ENCODE measurements at places on chromosomes 1 and 21. TPM values are rescaled to one million over a fixed set of nuclear protein-coding genes. Genes with fewer than 3 reads are reported as not detected.

Gene CD1D
- 5.3 TPM for total RNA-seq

DNA sequence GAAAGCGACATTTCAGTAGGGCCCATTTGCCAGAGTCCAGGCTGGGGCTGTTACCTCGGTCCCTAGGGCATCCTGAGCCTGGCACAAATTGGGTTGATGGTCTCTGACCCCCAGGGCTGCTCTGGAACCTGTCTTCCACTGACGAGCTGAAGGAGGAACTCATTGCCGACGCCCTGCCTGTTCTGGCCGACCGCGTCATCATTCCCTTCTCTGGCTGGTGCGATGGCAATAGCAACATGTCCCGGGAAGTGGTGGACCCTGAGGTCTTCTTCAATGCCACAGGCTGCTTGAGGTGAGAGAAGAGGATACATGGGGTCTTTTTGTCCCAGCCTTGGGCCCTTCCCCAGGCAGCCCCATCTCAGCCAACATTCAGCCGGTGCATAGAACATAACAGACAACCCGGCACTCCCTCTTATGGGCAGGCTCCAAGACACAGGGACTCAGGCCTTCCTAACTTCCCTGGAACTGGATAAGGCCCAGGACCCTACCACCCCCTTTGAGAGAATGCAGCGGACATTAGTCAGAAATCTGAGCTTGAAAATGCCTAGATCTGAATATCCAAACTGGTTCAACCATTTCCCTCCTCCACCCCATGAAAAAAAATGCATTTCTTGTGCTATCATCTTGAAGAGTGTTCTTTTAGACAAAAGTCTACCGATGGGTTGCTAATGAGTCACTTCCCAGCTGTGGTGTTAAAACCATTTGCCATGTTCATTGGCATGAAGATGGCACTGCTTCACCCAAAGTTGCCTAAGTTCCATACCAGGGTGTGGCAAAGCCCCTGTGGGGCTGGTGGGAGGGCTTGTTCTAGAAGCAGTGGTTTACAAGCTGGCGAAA lies 35.4 kb downstream of the PKP1 start:
- peak; percentile 49 for DNase-seq

- no peak for DNase-seq
These were observed 331.8 kb downstream of the NEGR1 start for GRCh38 chr1:71950579-71950978.

Gene LPGAT1
- 34.5 TPM for total RNA-seq

DNA sequence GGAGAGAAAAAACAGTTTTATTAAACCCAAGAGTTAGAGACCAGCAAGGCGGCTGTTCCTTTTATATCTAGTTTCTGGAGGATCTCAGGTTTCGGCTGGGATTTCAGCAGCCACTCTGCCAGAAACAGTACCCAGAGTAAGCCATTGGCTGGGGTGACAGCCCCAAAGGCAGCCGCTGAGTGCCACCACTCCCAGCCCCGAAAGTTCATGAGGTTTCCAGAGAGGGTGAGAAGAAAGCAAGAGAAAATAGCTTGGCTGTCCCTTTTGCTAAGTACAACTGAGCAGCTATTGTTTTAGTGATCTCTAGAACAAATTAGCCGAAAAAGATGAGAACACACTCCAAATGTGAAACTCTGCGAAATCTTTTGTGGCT lies 1.2 kb downstream of the SH3BGR start:
- no peak for DNase-seq

- no peak for DNase-seq
These were observed 33.8 kb downstream of the STIL start for GRCh38 chr1:47280142-47280541.

DNA sequence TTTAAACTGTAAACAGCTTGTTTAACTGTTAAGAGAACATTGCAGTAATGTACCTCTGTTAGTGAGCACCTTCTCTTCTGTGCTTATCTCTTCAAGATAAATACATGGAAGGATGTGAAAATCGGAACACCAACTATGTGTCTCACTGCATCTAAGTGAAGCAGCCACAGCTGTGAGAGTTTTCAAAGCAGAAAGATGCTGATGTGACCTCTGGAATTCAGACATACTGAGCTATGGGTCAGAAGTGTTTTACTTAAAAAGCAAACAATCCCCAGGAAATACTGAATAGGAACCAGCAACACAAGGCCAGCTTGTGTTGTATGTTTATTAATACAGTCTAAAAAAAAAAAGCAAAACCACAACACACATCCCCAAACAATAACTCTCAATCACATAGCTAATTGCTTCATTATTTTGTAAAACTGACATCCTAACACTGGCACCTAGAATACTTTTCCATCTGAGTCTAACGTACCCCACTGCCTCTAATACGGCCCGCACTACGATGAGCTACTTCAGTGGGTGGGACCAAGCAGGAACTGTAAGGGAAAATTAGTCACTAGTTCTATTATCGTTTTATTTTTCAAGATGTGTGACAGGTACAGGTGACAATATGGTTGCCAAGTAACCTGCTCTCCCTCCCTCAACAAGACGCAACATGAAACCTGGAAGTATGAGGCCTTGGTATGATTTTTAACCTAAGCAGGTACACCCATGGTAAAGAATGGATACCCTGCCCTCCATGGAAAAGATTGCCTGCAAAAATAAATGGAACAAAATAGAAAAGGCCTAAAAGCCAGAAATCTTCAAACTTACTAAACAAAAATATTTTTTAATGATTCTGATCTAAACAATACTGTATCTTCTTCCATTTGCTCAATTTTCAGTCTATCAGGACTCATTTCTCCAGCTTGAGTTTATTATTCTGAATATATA lies 13.9 kb downstream of the ERRFI1 start:
- no peak for DNase-seq

Gene AQP10
- 0.64 TPM for total RNA-seq

Gene H6PD
- 43.7 TPM for total RNA-seq

DNA sequence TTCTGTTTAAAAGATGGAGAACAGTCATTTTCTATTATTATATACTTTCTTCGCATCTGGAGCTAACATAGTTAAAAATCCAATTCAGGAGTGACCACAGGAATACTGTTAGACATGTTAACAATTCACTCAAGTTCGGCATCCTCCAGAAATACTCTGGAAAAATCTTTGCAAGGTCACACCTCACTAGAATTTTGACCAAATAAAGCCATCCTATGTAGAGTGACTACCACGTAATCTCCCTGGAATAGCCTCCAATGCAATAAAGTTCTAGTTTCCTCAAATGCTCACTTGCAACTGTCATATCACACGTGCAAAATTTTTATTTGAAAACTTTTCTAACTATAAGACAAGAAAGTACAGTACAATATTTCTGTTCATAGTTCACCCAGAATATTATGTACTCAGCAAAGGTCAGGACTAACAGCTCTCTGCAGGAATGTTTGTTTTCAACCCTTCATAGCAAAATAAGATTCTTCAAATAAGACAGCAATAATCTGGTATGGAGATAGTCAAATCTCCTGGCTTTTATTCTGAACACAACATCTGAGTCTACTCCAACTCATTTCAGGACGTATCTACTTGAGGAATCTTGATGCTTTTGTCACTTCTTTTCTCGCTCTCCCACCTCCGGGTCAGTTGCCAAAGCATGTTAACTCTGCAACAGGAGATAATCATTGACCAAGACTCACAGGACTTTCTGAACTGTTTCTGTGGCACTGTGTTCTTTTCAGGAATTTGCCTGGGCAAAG lies 82.6 kb downstream of the GDAP2 start:
- DNase-seq, result no peak

Gene PM20D1
- total RNA-seq, result 0.72 TPM

- peak; percentile 77 for DNase-seq
These were observed 40.9 kb downstream of the PLXNA2 start for GRCh38 chr1:208203127-208203847.

Gene CR1
- total RNA-seq, result 11.4 TPM

Gene IGSF21
- 3.2 TPM for total RNA-seq

DNA sequence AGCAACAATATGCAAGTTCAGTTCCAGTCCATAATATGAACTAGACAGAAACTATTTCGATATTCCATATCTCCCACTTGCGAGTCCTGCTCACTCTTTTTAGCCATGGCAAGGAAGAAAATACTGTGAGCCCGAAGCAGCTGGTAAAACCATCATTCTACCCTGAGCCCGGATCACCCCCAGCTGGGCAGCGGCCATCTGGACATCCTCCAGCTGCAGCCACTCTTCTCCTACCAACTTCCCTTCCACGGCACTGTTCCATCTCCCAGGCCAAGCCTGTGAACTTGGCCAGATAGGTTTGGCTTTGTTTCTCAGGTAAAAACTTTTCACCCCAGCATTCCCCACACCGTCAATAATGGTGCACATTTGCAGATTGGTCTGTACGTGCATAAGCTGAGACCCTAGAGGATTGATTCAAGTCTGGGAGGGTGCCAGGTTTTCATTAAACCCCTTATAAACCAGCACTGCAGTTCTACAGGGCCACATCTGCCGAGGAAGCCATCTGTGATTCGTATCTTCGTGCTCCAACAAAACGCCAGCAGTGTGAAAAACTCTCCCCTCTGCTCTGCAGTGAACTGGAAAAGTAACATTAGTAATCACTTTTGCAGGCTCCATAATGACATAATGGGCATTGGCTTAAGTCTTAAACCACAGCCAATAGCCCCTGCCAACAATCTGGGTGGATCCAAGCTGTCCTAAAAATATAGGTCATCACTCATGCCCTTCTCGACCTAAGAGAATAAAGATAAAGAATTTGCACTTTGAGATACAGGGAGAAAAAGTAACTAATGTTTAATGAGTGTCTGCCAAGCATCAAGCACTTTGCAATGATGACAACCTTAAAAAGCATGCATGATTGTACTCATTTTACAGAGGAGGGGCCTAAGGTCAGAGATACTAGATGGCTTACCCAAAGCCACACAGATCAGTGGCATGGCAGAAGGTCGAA lies 205.1 kb downstream of the PLPP3 start:
- no peak for DNase-seq

Gene KISS1
- 2.9 TPM for total RNA-seq

Gene ILF2
- total RNA-seq, result 86.1 TPM
